ENCODE measurements at places on chromosomes 3 and 15. TPM values are rescaled to one million over a fixed set of nuclear protein-coding genes. Genes with fewer than 3 reads are reported as not detected.
A peak's percentile ranks its signal among the peaks of the same experiment; 100 is the strongest.

NRG4 gene
- total RNA-seq = not detected

PCSK6 gene
- 0.41 TPM for total RNA-seq

CSPG5 gene
- total RNA-seq = 0.42 TPM

ADAMTS7 gene
- not detected for total RNA-seq

ESYT3 gene
- 0.11 TPM for total RNA-seq

SOX14 gene
- total RNA-seq = not detected

SUMF1 gene
- total RNA-seq = 13.9 TPM

GCHFR gene
- 24.1 TPM for total RNA-seq

- no peak overlapping the region for H3K27ac ChIP-seq
Measured at GRCh38 chr3:128496019-128496601, 3.1 kb upstream of the GATA2 start.

DNA sequence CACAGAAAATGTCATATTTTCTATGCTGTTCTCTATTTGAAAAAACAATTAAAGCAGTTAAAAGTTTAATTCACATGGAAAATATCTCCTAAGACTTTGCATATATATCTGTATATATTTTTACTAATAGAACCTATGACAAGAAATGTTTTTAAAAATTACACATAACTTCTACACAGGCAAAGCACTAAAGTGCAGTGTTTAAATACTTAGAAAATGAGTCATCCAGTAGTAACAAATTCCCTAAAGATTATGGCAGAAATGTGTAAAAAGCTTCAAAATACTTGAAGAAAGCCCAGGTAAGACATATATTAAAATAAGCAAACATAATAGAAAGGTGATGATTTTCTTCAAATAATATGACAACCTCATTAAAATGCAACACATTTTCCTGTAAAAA, 236.6 kb downstream of the TBC1D5 start:
- H3K4me3 ChIP-seq = no peak overlapping the region
- no peaks in the 10 kb centered on the region for H3K36me3 ChIP-seq
- H3K27me3 ChIP-seq = no peaks in the 10 kb centered on the region
- H3K4me1 ChIP-seq = no peaks in the 10 kb centered on the region
- H3K27ac ChIP-seq = no peak overlapping the region

DNA sequence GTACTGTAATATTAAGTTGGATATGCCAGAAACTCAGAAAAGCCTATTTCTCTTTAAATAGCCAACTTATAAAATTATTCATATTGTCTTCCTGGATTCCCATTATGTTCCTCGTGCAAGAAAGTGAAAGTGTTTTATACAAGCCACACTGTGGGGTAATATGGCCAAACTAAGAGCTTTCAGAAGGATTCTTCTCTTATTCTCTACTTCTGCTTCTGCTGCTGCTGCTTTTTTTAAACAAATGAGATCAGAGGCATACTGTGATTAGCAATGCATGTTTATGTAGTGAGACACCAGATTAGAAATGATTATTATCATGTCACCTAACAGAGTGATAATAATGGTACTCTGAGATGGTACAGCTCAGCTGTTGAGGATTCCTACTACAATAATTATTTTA, 1026.5 kb upstream of the CFAP20DC start:
- peaks cover 35% of the 10 kb centered on the region for H3K4me1 ChIP-seq
- DNase-seq = no peak
- H3K4me3 ChIP-seq = no peak overlapping the region

- peak; percentile 68 for DNase-seq
- no peak overlapping the region for H3K27ac ChIP-seq
- H3K4me3 ChIP-seq = no peak overlapping the region
- no peaks in the 10 kb centered on the region for H3K27me3 ChIP-seq
Measured at GRCh38 chr3:17233398-17233800, 348.6 kb downstream of the PLCL2 start.

GRCh38 chr3:41000471-41000870, 198.8 kb upstream of the CTNNB1 start:
- no peaks in the 10 kb centered on the region for H3K36me3 ChIP-seq
- no peak for DNase-seq
- H3K4me1 ChIP-seq = peaks cover 10% of the 10 kb centered on the region
- no peak overlapping the region for H3K27ac ChIP-seq
- H3K4me3 ChIP-seq = no peak overlapping the region

- no peaks in the 10 kb centered on the region for H3K27me3 ChIP-seq
- DNase-seq = no peak
- H3K4me1 ChIP-seq = no peaks in the 10 kb centered on the region
- H3K27ac ChIP-seq = no peak overlapping the region
- no peak overlapping the region for H3K4me3 ChIP-seq
- no peaks in the 10 kb centered on the region for H3K36me3 ChIP-seq
Measured at GRCh38 chr15:101554115-101554915, 64.8 kb upstream of the PCSK6 start.

GRCh38 chr3:186931532-186932280, 1.4 kb downstream of the ST6GAL1 start:
- DNase-seq = peak; percentile 76
- peak overlapping the region; percentile 92 for H3K4me3 ChIP-seq
- no peaks in the 10 kb centered on the region for H3K27me3 ChIP-seq
- peaks cover 42% of the 10 kb centered on the region for H3K4me1 ChIP-seq
- peaks cover 14% of the 10 kb centered on the region for H3K36me3 ChIP-seq

- no peak overlapping the region for H3K27ac ChIP-seq
- H3K27me3 ChIP-seq = no peaks in the 10 kb centered on the region
- no peaks in the 10 kb centered on the region for H3K4me1 ChIP-seq
- no peak overlapping the region for H3K4me3 ChIP-seq
- no peaks in the 10 kb centered on the region for H3K36me3 ChIP-seq
Measured at GRCh38 chr3:15781637-15782402, 16.0 kb downstream of the ANKRD28 start.

GRCh38 chr15:23574742-23575141, 9.3 kb downstream of the MKRN3 start:
- H3K27ac ChIP-seq = no peak overlapping the region
- H3K36me3 ChIP-seq = no peaks in the 10 kb centered on the region
- DNase-seq = no peak
- no peaks in the 10 kb centered on the region for H3K4me1 ChIP-seq
- H3K27me3 ChIP-seq = no peaks in the 10 kb centered on the region

DNA sequence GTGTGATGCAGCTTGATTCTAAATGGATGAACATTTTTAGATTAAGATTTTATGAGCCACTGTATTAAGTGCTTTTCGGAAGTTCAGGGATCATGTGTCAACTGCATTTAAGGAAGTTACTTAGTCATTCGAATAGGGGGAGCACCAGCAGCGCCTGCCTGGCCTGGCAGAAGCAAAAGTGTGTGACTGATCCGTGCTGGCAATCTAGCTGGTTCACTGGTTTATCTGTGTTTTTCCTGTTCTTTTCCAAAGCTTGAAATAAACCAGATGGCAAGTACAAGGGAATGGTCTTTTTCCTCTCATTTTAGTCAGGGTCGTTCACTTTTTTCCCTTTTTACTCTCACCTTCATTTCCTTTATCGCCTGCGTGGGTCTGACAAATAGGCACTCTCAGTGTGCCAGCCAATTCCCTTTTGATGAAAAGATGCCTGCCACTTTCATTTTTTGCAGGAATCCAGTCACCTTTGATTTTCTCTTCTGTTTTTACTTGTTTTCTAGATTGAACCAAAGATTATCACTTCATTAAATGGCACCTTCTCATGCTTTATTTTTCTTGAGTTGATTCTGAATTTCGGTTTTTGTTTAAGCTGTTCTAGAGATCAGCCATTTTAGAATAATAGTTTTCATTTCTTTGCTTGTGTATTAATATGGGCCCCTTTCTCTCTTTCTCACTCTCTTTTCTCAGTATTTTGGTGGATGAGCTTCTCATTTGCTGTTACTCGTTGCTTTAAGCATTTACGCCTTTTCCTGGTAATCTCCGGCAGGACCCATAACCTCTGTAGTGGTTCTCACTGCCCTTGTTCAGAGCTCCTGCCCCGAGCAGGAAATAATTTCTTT, 2.8 kb downstream of the ABHD2 start:
- H3K27me3 ChIP-seq = no peaks in the 10 kb centered on the region
- H3K4me3 ChIP-seq = peak overlapping the region; percentile 33
- H3K36me3 ChIP-seq = no peaks in the 10 kb centered on the region
- DNase-seq = peak; percentile 39
- peak overlapping the region; percentile 59 for H3K27ac ChIP-seq

DNA sequence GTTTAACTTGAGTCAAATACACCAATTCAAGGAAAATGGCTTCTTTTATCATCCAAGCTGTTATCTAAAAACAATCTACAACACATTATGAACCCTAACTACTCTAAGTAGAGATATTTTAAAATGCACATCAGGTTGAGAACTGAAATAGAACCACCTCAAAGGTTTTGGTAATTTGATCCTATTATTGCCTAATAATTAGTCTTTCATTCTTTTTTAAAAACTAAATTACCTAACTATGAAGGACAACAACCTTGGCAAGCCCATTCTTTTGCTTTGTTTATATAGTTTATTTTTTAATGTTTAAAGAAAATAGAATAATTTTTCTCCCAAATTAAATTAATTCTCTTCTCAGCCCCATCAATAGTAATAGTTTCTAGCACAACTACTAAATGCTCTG, 61.1 kb upstream of the PPIB start:
- H3K27ac ChIP-seq = no peak overlapping the region
- H3K36me3 ChIP-seq = no peaks in the 10 kb centered on the region
- H3K27me3 ChIP-seq = no peaks in the 10 kb centered on the region

DNA sequence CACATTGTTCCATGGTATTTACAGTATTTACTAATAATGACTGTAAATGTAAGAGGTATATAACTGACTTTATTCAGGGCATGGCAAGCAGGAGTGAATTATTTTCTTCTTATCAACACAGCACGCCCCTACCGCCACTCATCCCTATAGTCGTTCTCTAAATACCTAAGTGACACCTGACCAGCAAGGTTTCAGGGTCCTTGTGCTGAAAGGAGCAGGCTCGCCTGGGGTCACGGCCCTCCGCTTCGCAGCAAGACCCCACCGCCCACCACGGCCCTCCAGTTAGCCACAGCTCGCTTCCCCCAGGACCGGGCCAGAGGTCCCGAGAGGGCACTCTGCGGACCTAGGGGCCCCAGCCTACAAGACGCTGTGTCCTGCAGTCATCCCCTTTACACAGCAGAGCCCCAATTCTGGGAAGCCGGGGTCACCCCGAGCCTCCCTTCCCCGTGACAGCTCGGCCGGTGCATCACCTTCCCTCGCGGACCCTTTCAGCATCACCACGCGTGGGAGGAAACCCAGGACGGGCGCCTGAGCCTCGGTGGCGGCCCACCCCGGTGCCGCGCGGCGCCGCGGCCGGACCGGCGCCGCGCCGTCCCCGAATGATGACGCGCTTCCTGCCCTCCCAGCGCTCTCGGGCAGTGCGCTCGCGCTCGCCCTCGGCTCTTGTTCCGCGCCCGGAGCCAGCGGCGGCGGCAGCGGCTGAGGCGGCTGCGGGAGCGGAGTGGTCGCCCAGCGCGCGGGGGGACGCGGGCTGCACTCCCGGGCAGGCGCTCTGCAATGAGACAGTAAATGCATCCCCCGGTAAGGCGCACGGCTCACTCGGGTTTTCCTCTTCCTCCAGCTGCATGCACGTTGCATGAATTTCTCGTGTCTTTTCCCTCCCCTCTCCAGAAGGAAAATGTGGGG, 225.1 kb upstream of the C2CD4B start:
- no peaks in the 10 kb centered on the region for H3K36me3 ChIP-seq
- H3K4me1 ChIP-seq = peaks cover 17% of the 10 kb centered on the region
- H3K27me3 ChIP-seq = peaks cover 7% of the 10 kb centered on the region
- H3K4me3 ChIP-seq = peak within 1 kb of the TSS; percentile 65
- no peak within 1 kb of the TSS for H3K27ac ChIP-seq

GRCh38 chr3:143464850-143465249, 345.3 kb downstream of the CHST2 start:
- H3K27ac ChIP-seq = no peak overlapping the region
- no peak for DNase-seq
- no peak overlapping the region for H3K4me3 ChIP-seq
- no peaks in the 10 kb centered on the region for H3K27me3 ChIP-seq

GRCh38 chr15:58490086-58490887, 58.5 kb downstream of the LIPC start:
- no peak for DNase-seq
- H3K36me3 ChIP-seq = no peaks in the 10 kb centered on the region
- no peak overlapping the region for H3K4me3 ChIP-seq
- no peak overlapping the region for H3K27ac ChIP-seq

GRCh38 chr15:74709011-74709410, 13.2 kb upstream of the EDC3 start:
- H3K27ac ChIP-seq = no peak overlapping the region
- peaks cover 7% of the 10 kb centered on the region for H3K4me1 ChIP-seq
- H3K4me3 ChIP-seq = no peak overlapping the region
- no peaks in the 10 kb centered on the region for H3K36me3 ChIP-seq
- no peak for DNase-seq

DNA sequence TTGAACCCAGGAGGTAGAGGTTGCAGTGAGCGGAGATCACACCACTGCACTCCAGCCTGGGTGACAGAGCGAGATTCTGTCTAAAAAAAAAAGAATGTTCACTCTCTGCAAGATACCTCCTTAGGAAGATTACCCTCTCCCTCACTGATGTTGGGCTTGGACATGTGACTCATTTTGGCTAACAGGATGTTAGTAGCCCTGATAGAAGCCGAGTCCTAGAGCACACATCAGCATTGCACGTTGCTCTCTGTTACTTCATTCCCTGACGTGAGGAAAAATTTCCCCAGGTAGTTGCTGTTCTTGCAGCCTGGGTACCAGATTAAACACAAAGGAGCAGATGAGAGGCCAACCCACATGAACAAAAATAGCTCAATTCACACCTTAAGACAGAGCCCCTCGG, 78.1 kb upstream of the PRICKLE2 start:
- no peak for DNase-seq
- no peaks in the 10 kb centered on the region for H3K27me3 ChIP-seq
- H3K27ac ChIP-seq = no peak overlapping the region
- no peak overlapping the region for H3K4me3 ChIP-seq
- no peaks in the 10 kb centered on the region for H3K36me3 ChIP-seq

Measured in CD4-positive, alpha-beta memory T cell (primary cell).